ENCODE measurements at places on chromosomes 4 and X. TPM values are rescaled to one million over a fixed set of nuclear protein-coding genes. Genes with fewer than 3 reads are reported as not detected.

Gene PCYT1B
- 0.24 TPM for total RNA-seq

Gene SUPT20HL2
- total RNA-seq: not detected

Gene NHSL2
- total RNA-seq: 1.0 TPM

GRCh38 chr4:117293784-117294183 lies 208.4 kb upstream of the TRAM1L1 start:
- no peak for DNase-seq
- H3K4me1 ChIP-seq: no peaks in the 10 kb centered on the region
- H3K36me3 ChIP-seq: no peaks in the 10 kb centered on the region
- H3K27me3 ChIP-seq: no peaks in the 10 kb centered on the region
- no peak overlapping the region for H3K4me3 ChIP-seq

Gene ARX
- total RNA-seq: 0.66 TPM

- H3K27ac ChIP-seq: no peak overlapping the region
- peaks cover 3% of the 10 kb centered on the region for H3K4me1 ChIP-seq
- H3K4me3 ChIP-seq: no peak overlapping the region
- no peaks in the 10 kb centered on the region for H3K36me3 ChIP-seq
- peak; percentile 37 for DNase-seq
- no peaks in the 10 kb centered on the region for H3K27me3 ChIP-seq
Measured at GRCh38 chr4:37999000-37999716, 39.0 kb downstream of the PTTG2 start.

DNA sequence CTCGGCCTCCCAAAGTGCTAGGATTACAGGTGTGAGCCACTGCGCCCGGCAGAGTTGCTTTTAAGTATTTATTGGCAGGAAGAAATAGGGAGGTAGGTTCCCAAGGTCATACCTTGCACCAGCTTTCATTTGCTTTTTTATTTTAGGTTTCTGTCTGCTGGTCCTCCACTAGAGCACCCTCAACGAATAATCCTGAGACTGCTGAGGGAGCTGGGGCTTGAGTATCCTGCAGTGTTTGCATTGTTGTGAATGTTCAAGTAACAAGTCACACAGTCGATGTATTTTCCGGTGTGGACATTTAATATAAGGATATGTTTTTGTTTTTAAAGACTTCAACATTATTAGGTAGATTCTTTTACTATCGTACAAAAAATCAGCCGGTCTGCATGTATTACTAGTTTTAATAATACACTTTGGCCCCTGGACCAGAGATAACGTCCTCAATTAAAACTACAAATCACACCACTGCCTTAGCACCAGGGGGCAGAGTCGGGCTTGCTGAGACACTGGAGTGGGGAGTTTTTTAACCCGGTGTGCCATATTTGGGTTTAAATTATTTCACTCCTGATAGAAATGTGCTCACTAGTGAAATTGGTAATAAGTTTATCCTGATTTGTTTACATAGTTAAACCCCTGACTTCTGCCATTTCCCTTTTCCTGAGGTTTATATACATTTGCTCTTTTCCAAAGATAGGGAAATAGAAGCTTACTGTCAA lies 11.6 kb downstream of the SMIM20 start:
- H3K4me3 ChIP-seq: no peak overlapping the region
- H3K27me3 ChIP-seq: no peaks in the 10 kb centered on the region
- no peaks in the 10 kb centered on the region for H3K4me1 ChIP-seq
- no peak overlapping the region for H3K27ac ChIP-seq
- H3K36me3 ChIP-seq: no peaks in the 10 kb centered on the region
- peak; percentile 47 for DNase-seq

Gene INTS6L
- 16.2 TPM for total RNA-seq
